ENCODE measurements at places on chromosomes 3 and 15. TPM values are rescaled to one million over a fixed set of nuclear protein-coding genes. Genes with fewer than 3 reads are reported as not detected.

- DNase-seq = no peak
Measured at GRCh38 chr15:89362203-89363101, 27.8 kb upstream of the POLG start.

DNA sequence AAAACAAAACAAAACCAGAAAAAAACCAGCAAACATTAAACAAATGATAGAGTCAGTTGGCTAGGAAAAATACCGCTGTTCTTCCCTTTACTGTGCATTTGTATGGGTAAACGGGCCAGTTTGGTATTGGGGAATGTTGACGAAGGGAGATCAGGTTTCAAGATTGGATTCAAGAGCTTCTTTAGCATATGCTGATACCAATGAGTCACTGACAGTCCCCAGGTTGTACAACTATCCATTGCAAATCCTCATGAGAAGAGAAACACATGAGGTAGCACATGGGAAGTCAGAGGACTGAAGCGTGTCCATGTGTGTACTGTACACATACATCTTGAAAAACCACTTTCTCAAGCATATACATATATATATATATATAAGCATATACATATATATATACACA, 25.6 kb downstream of the TIGIT start:
- no peak for DNase-seq

PBRM1 gene
- 72.5 TPM for total RNA-seq

DNA sequence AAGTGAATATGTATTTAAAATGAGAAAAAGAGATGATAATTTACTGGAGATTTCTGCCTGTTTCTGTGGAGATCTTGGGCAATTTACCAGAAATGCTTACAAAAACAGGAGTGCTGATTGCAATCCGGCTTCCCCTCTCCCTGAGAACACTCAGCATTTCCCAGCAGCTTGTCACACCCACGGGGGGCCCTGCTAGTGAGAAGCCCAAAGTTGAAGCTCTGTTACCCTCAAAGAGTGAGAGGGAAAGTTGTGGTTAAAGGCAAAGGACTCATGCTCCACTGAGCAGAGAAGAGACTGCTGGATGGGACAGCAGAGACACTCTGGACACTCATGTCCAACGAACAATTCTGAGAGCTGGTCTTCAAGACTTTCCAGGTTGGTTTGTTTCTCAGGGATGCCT, 2.9 kb downstream of the MCTP2 start:
- no peak for DNase-seq

- DNase-seq = no peak
Measured at GRCh38 chr15:49918121-49918520, 200.9 kb downstream of the ATP8B4 start.

DNA sequence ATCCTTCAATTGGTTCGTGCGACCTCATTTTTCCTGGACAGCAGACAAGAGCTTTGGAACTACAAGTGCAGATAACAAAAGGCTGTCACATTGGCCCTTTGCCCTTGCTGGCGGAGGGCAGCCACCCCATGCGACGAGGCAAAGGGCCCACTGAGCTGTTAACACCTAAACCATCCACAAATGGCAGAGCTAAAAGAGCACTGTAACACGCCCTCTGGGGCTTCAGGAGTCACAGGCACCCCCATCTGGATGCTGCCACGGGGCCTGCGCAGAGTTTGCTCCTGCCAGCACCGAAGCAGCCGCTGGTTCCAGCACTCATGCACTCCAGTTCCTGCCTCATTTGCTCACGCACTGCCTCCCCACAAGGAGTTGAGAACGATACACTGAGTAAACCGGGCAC, 524.9 kb downstream of the ZNF385D start:
- DNase-seq = no peak

GRCh38 chr3:197958346-197958745, 1.7 kb upstream of the LMLN start:
- no peak for DNase-seq

- no peak for DNase-seq
Measured at GRCh38 chr3:13025090-13025489, 48.1 kb downstream of the IQSEC1 start.

- no peak for DNase-seq
Measured at GRCh38 chr3:90018779-90019178, 911.4 kb downstream of the EPHA3 start.

MESP1 gene
- 11.5 TPM for total RNA-seq

OGG1 gene
- 38.2 TPM for total RNA-seq

GRCh38 chr3:189144645-189145044, 27.1 kb upstream of the TPRG1 start:
- peak; percentile 16 for DNase-seq

- DNase-seq = no peak
Measured at GRCh38 chr15:70376929-70377691, 279.4 kb upstream of the TLE3 start.

- peak; percentile 97 for DNase-seq
Measured at GRCh38 chr3:4978966-4979427, 240 bp upstream of the BHLHE40 start.

DNA sequence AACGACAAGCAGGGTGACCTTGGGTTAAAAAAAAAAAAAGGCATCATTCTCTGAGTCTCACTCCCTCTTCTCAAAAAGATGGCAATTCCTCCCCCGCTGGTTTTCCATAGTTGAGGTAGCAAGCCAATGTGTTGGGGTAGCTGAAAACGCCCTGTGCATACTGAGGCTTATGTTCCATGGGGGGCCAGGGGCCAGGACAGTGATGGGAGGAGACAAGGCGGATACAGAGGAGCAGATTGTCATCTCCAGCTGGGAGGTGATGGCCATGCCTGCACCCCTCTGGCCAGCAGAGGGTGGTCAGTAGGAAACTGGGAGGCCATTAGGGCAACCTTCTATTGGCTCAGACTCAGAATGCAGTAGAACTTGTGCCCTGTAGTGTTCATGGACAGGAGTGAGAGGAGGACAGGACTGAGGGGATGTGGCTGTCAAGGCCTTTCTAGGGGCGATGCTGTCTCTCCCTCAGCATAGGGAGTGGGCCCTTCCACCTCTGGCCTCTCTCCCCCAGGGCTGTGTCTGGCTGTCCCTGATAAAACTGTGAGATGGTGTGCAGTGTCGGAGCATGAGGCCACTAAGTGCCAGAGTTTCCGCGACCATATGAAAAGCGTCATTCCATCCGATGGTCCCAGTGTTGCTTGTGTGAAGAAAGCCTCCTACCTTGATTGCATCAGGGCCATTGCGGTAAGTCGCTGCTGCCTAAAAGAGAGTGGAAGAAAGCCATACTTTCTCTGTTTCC, 1.9 kb downstream of the TF start:
- DNase-seq = no peak

GRCh38 chr15:99087405-99087943, 17.4 kb upstream of the SYNM start:
- no peak for DNase-seq

CHL1 gene
- 6.1 TPM for total RNA-seq

- peak; percentile 10 for DNase-seq
Measured at GRCh38 chr15:82044373-82045178, 1.2 kb downstream of the MEX3B start.

DNA sequence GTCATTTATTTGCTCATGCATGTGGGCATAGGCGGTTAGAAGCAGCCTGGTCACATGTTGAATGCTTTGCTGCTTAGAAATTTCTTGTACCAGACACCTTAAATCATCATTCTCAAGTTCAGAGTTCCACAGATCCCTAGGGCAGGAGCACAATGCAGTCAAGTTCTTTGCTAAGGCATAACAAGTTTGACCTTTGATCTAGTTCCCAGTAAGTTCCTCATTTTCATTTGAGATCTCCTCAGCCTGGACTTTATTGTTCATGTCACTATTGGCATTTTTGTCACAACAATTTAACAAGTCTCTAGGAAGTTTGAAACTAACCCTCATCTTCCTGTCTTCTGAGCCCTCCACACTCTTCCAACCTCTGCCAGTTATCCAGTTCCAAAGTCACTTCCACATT, 22.8 kb downstream of the HGD start:
- DNase-seq = no peak

GRCh38 chr15:64521726-64522164, 61.4 kb downstream of the ZNF609 start:
- peak; percentile 27 for DNase-seq

DGKG gene
- 2.2 TPM for total RNA-seq

DNA sequence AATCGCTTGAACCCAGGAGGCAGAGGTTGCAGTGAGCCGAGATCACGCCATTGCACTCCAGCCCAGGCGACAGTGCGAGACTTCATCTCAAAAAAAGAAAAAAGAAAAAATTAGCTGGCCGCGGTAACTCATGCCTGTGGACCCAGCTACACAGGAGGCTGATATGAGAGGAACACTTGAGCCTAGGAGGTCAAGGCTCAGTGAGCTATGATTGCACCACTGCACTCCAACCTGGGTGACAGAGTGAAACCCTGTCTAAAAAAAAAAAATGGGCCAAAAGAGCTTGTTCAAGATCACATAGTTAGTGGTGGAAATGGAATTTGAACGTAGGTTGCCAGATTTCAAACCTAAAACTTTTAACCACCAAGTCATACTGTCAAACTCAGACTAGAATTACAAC, 46.2 kb upstream of the PPP4R2 start:
- DNase-seq = no peak

ALPK3 gene
- 7.2 TPM for total RNA-seq

DNA sequence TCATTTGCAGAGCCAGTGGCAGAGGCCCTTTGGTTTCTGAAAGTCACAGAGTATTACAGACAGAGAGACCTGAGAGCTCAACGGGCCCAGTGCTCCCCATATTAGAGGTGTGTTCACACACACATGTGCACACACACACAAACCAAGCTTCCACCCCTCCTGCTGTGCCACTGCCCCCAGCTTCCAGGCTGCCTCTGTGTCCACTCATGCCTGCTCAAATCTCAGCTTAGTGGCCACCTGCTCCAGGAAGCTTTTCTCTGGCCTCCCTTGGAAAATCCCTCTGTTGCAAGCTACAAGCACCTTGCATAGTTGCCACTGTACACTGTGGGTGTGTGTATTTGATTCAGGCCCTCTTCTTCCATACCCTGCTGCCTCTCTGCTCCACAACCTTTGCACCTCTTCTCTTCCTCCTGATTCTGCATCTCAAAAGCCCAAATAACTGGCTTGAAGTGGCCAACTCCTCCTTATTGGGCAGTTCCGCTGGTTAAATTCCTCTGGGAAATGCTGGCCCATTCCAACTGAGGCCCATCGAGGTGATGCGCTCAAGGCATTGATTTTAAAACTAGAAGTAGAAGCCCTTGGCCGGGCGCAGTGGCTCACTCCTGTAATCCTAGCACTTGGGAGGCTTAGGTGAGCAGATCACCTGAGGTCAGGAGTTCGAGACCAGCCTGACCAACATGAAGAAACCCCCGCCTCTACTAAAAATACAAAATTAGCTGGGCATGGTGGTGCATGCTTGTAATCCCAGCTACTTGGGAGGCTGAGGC, 23.0 kb downstream of the MESD start:
- no peak for DNase-seq

SCN11A gene
- total RNA-seq = 0.09 TPM

DNA sequence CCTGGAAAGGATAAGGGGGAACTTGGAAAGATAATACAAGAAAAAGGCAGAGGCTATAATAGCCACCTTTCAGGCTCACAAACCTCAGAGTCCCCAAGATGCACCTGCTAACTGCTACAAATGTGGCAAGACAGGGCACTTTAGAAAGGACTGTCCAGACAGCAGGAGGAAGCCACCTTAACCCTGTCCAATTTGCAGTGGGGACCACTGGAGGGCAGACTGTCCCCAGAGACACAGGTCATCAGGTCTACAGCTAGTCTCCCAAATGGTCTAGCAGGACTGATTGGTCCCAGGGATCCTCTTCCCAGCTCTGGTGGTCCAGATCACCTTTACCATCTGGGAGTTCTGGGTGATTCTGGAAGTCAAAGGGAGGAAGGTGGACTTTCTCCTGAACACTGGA, 882.5 kb upstream of the GBE1 start:
- DNase-seq = no peak

- DNase-seq = no peak
Measured at GRCh38 chr15:64694816-64695215, 80.6 kb downstream of the RBPMS2 start.

- no peak for DNase-seq
Measured at GRCh38 chr15:25838191-25838870, 24.8 kb downstream of the ATP10A start.

DNA sequence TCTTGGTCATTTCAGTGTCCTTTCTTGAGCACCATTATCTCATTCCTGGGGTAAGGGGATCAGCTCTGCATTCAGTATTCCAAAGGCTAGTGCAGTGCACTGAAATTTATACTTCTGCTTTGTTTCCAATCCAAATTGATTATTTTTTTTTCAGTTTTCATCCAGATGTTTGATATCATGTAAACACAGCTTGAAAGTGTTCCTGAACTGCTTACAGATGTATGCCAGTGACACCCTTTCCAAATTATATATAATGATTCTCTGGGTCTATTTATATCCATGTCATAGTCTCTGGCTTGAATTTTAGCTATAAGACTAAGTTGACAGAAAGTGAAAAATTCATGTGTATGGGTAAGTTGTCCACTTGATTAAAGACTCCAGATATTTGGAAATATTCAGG, 11.8 kb upstream of the TNFAIP8L3 start:
- DNase-seq = no peak

CCDC39 gene
- 3.0 TPM for total RNA-seq

- no peak for DNase-seq
Measured at GRCh38 chr15:35876762-35877161, 330.8 kb upstream of the DPH6 start.
